ENCODE measurements at places on chromosomes 5 and 9.

GRCh38 chr5:180175015-180175431, 34.0 kb downstream of the RASGEF1C start:
- no peaks in the 10 kb centered on the region for H3K4me1 ChIP-seq
- DNase-seq = no peak
- H3K36me3 ChIP-seq = no peaks in the 10 kb centered on the region
- H3K27me3 ChIP-seq = no peaks in the 10 kb centered on the region
- H3K27ac ChIP-seq = no peak overlapping the region

DNA sequence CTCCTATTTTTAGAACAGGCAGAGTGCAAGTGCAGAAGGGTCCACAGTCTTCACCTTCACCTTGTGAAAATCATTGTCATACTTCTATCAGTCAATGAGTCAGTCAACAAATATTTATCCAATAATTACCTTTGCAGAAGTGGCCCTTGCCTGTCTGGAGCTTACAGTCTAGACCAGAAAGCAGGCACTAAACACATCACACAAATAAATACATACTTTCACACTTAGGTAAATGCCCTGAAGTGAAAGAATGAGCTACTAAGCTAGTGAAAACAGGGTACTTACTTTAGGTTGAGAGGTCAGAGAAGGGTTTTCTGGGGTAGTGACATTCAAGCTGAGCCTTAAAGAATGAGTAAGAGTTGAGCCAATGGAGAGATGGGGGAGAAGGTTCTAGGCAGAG, 421.9 kb upstream of the ADAMTSL1 start:
- H3K36me3 ChIP-seq = no peaks in the 10 kb centered on the region
- no peak overlapping the region for H3K27ac ChIP-seq
- DNase-seq = no peak
- H3K4me3 ChIP-seq = no peak overlapping the region

DNA sequence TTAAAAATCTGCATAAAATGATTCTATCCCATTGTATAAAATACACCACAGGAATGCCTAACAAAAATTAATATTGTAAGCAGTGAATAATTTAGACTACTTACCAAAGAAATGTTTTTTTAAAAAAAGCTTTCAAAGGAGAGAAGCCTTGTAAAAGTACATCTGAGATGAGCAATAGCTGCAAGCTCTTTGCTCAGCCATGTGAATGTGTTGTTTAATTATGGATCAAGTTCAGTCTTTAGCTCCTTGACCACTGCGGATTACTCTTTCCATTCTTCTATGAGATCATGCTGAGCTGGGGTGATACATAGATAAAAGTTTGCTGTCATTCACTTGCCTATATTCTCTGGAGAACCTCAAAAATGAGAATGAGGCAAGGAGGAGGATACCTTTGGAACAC, 782.4 kb upstream of the ZNF608 start:
- no peak overlapping the region for H3K27ac ChIP-seq
- no peak for DNase-seq
- H3K36me3 ChIP-seq = no peaks in the 10 kb centered on the region
- no peak overlapping the region for H3K4me3 ChIP-seq
- H3K4me1 ChIP-seq = no peaks in the 10 kb centered on the region

- no peaks in the 10 kb centered on the region for H3K27me3 ChIP-seq
- H3K27ac ChIP-seq = no peak overlapping the region
- H3K4me3 ChIP-seq = no peak overlapping the region
- peaks cover 7% of the 10 kb centered on the region for H3K4me1 ChIP-seq
- DNase-seq = no peak
Observed at GRCh38 chr9:6106711-6107339, 91.4 kb upstream of the RANBP6 start.

GRCh38 chr9:76799473-76799872, 35.2 kb downstream of the PCA3 start:
- H3K27me3 ChIP-seq = no peaks in the 10 kb centered on the region
- H3K36me3 ChIP-seq = no peaks in the 10 kb centered on the region
- H3K27ac ChIP-seq = no peak overlapping the region
- no peak overlapping the region for H3K4me3 ChIP-seq
- DNase-seq = no peak
- H3K4me1 ChIP-seq = peaks cover 2% of the 10 kb centered on the region

GRCh38 chr5:627840-628239, 15.7 kb downstream of the CEP72 start:
- H3K36me3 ChIP-seq = peaks cover 35% of the 10 kb centered on the region
- no peak for DNase-seq

- no peaks in the 10 kb centered on the region for H3K36me3 ChIP-seq
- H3K4me3 ChIP-seq = no peak overlapping the region
- peaks cover 1% of the 10 kb centered on the region for H3K27me3 ChIP-seq
- DNase-seq = no peak
Observed at GRCh38 chr9:105044518-105044917, 116.6 kb upstream of the ABCA1 start.

- no peak overlapping the region for H3K4me3 ChIP-seq
- H3K4me1 ChIP-seq = no peaks in the 10 kb centered on the region
- H3K27me3 ChIP-seq = no peaks in the 10 kb centered on the region
Observed at GRCh38 chr5:102099766-102100331, 196.2 kb downstream of the SLCO4C1 start.

DNA sequence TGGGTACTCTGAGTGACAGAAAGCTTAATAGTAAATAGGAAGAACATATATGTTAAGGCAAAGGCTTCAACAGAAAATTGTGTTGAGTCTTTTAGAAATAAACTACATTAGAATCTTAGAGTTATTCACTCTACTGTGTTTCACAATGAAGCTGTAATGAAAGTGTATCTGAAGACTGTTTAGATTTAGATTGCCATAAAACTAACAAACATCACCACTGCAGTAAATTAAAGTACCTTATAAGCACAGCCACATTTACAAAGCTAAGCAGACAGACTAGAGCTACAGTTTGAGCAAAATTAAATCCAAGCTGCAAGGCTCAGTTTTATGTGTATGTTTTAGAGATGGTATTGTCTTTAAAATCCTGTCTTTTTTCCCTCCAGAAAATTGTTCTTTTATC, 172.4 kb downstream of the PBX3 start:
- H3K4me1 ChIP-seq = no peaks in the 10 kb centered on the region
- H3K27ac ChIP-seq = no peak overlapping the region
- no peak overlapping the region for H3K4me3 ChIP-seq

GRCh38 chr5:108730617-108731340, 16.9 kb upstream of the FER start:
- no peak for DNase-seq
- H3K4me1 ChIP-seq = peaks cover 30% of the 10 kb centered on the region
- no peaks in the 10 kb centered on the region for H3K36me3 ChIP-seq
- no peak overlapping the region for H3K27ac ChIP-seq
- no peak overlapping the region for H3K4me3 ChIP-seq
- peaks cover 56% of the 10 kb centered on the region for H3K27me3 ChIP-seq

DNA sequence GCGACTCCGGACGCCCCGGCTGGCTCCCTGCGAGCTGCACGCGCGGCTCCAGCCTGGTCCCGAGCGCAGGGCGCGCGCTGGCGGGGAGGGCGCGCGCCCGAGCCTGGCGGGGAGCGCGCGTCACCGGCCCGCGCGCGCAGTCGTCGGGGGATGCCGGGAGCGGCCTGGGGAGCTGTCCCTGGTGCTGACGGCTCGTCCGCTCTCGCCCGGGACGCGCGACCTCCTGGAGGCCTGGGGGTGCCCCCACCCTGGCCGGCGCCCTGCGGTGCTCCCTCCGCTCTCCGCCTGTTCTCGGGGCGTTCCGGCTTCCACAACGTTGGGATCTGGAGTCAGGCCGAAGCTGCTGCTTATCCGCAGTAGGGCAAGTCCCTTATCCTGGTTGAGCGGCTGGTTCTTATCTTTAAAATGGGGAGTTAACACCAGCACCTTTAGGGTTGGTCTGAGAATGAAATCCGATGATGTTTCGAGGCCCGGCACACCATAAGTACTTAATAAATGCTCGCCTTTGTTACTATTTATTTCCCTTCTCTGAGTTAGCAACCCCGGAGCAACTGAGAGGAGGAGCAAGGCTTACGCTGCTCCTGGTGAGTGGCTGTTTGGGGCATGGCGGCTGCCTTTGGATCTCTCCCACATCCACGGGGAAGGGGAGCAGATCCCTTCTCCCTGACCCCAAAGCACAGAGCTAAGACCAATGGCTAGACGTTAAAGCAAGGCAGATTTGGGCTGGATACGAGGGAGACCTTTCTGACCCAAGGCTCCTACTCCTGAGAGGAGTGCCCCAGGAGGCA, at the start of gene FAM163B:
TSS of gene FAM163B (minus strand) at position 79 of the 788 bp plus-strand sequence. CDS start 29,166 bp downstream, outside the sequence.
- no peak within 1 kb of the TSS for H3K4me3 ChIP-seq
- H3K4me1 ChIP-seq = no peaks in the 10 kb centered on the region
- DNase-seq = peak; percentile 34
- H3K36me3 ChIP-seq = no peaks in the 10 kb centered on the region
- no peak within 1 kb of the TSS for H3K27ac ChIP-seq

GRCh38 chr9:104082168-104082567, 11.9 kb upstream of the SMC2 start:
- H3K27me3 ChIP-seq = peaks cover 6% of the 10 kb centered on the region
- no peaks in the 10 kb centered on the region for H3K36me3 ChIP-seq
- DNase-seq = no peak
- H3K27ac ChIP-seq = no peak overlapping the region
- no peak overlapping the region for H3K4me3 ChIP-seq
- H3K4me1 ChIP-seq = no peaks in the 10 kb centered on the region

DNA sequence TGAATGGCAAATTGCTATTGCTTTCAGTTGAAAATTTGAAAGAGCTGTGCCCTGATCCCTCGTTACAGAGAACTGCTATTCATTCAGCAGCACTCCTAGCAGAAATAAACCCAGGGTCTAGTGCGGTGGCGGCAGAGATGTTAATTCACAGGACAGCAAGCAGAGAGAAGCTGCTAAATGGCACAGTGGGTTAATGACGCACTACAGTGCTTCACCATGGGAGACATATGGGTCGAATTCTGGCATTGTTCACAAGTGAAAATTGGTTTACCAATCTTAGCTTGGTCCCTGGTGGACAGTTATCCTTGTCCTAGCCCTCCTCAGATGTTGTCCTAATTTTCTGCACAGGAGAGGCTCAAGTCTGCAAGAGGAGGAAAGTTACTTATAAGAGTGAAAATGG, 807.4 kb downstream of the TLE1 start:
- no peaks in the 10 kb centered on the region for H3K36me3 ChIP-seq
- no peaks in the 10 kb centered on the region for H3K4me1 ChIP-seq
- H3K4me3 ChIP-seq = no peak overlapping the region
- no peak for DNase-seq

GRCh38 chr9:15421990-15422371, 695 bp upstream of the SNAPC3 start:
- H3K36me3 ChIP-seq = peaks cover 29% of the 10 kb centered on the region
- peak overlapping the region; percentile 95 for H3K4me3 ChIP-seq
- peaks cover 5% of the 10 kb centered on the region for H3K27me3 ChIP-seq
- peak overlapping the region; percentile 88 for H3K27ac ChIP-seq

- no peak overlapping the region for H3K27ac ChIP-seq
- DNase-seq = no peak
- no peaks in the 10 kb centered on the region for H3K36me3 ChIP-seq
- peaks cover 14% of the 10 kb centered on the region for H3K4me1 ChIP-seq
- H3K27me3 ChIP-seq = no peaks in the 10 kb centered on the region
- H3K4me3 ChIP-seq = no peak overlapping the region
Observed at GRCh38 chr9:129318121-129319075, 140.3 kb upstream of the IER5L start.

GRCh38 chr5:143737062-143737461, 74.9 kb upstream of the HMHB1 start:
- peaks cover 5% of the 10 kb centered on the region for H3K4me1 ChIP-seq
- DNase-seq = no peak
- H3K36me3 ChIP-seq = no peaks in the 10 kb centered on the region
- H3K4me3 ChIP-seq = no peak overlapping the region
- peaks cover 7% of the 10 kb centered on the region for H3K27me3 ChIP-seq

DNA sequence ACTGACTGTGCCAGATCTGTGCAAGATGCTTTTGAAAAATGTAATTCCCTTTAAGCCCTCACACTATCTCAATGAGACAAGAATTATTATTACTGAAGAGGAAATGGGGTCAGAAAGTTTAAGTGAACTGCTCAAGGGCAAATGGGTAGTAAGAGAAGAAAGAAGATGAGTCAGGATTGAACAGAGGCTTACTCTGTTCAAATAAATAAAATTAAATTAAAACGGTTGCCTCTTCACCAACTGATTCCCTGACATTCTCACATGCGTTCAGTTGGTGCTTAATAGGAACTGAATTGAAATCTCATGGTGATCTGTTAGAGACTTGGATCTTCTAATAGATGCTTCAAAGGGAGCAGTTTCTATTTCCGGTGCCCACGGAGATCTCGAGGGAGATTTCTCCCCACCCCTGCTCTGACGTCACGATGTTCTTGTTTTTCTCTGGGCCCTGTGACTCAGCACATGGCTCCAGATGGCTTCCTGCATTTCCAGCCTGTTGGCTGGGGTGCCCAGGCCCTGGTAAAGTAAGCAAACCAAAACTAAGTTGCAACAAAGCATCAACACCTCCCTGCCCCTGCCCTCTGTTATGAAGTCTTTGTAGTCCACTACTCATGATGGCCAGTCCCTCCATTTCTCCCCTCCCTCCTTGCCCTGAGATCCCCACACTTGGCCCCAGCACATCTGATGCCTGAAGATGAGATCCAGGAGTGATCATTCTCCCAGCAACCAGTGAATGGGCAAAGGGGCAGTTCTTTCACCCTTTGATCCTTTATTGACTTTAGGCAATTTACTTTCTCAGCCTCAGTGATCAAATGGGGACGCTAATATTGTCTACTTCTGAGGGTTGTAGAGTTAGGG, 106.1 kb upstream of the CPEB4 start:
- peak; percentile 37 for DNase-seq
- no peaks in the 10 kb centered on the region for H3K36me3 ChIP-seq
- H3K27me3 ChIP-seq = no peaks in the 10 kb centered on the region
- H3K27ac ChIP-seq = peak overlapping the region; percentile 85
- H3K4me1 ChIP-seq = peaks cover 20% of the 10 kb centered on the region

DNA sequence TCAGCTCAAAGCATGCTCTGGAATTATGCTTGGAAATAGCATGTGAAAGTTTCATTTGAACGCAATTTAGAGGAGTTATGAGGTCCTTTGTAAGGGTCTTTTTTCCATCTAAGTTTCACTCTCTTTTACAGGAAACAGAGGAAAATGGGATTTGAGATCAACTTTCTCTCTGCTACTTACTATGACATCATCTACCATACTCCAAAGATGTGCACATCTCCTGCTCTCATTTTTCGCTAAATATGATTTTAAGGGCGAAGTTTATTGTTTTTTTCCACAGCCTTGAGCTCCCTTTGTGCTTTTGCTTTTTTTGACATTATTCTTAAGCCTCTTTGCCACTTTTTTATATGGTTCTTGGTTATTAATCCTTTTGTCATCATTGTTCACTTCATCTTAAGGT, 125.6 kb downstream of the NNT start:
- H3K4me3 ChIP-seq = no peak overlapping the region
- DNase-seq = no peak
- no peaks in the 10 kb centered on the region for H3K36me3 ChIP-seq
- H3K27me3 ChIP-seq = peaks cover 3% of the 10 kb centered on the region

DNA sequence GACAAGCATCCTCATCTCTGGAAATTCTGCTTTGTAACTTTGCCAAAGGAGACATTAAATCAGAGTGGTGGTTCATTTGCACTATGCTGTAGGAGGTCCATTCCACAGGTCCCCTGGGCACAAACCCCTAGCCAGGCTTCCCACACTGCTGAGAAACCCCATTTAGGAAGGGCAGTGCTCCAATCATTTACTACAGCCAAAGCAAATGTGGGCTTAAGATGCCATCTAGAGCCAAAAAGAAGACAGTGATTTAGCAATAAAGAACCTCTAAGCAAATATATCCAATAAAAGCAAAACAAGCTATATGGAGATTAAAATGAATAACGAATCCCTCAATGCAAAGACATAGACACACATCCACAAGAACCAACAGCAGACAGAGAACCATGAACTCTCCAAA, 129.0 kb upstream of the ALDH1B1 start:
- DNase-seq = no peak
- peaks cover 6% of the 10 kb centered on the region for H3K27me3 ChIP-seq

GRCh38 chr5:65737842-65738241, 15.8 kb downstream of the NLN start:
- peaks cover 14% of the 10 kb centered on the region for H3K4me1 ChIP-seq
- DNase-seq = no peak
- H3K36me3 ChIP-seq = no peaks in the 10 kb centered on the region
- no peak overlapping the region for H3K4me3 ChIP-seq
- H3K27ac ChIP-seq = no peak overlapping the region
- no peaks in the 10 kb centered on the region for H3K27me3 ChIP-seq
